ENCODE measurements at places on chromosomes 2 and 18. TPM values are rescaled to one million over a fixed set of nuclear protein-coding genes. Genes with fewer than 3 reads are reported as not detected.

- DNase-seq = no peak
- H3K4me3 ChIP-seq = no peak overlapping the region
- H3K36me3 ChIP-seq = peaks cover 25% of the 10 kb centered on the region
- peaks cover 2% of the 10 kb centered on the region for H3K4me1 ChIP-seq
- H3K27ac ChIP-seq = no peak overlapping the region
- H3K27me3 ChIP-seq = no peaks in the 10 kb centered on the region
These were observed 19.9 kb upstream of the CNOT11 start for GRCh38 chr2:101232770-101233169.

DNA sequence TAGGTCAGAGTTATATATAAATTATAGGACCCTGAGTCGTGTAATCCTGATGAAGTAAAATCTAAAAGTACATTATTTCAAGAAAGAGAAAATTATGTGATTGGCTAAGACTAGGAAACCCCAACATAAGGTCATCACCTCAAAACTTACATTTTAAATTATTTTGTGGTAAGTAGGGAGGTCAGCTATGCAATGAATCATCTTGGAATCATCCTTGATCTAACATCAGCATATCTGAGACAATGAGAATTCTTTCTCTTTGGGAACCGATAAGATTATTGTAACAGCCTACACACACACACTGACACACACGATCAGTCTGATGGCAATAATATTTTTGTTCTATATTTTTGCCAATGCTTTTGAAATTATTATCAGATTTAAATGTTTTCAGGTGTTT, 904.8 kb upstream of the CHAC2 start:
- H3K27ac ChIP-seq = no peak overlapping the region
- no peak overlapping the region for H3K4me3 ChIP-seq

Gene IRS1
- 17.1 TPM for total RNA-seq

Gene RNU2-63P
- not detected for total RNA-seq

DNA sequence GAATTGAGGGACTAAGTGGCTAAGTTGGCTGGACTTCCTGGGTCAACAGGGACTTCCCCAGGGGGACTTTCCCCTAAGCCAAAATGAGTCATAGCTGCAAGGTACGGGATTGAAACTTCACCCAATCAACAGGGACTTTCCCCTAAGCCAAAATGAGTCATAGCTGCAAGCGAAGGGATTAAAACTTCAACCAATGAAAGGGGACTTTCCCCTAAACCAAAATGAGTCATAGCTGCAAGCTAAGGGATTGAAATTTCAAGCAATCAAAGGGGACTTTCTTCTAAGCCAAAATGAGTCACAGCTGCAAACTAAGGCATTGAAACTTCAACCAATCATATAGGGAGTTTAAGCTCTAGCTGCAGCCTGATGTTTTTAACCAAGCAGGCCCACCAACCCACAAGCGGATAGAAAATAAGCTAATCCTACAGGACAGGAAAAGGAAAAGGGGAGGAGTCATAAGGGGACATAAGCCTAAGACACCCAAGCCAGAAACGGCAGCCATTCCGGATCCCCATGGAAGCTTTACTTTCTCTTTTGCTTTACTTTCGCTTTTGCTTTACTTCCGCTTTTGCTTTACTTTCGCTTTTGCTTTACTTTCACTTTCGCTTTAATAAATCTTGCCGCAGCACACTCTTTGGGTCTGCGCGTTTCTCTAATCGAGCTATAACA, 1375.4 kb upstream of the CELF4 start:
- H3K4me3 ChIP-seq = no peak overlapping the region
- peaks cover 1% of the 10 kb centered on the region for H3K36me3 ChIP-seq
- no peaks in the 10 kb centered on the region for H3K27me3 ChIP-seq
- no peak overlapping the region for H3K27ac ChIP-seq

DNA sequence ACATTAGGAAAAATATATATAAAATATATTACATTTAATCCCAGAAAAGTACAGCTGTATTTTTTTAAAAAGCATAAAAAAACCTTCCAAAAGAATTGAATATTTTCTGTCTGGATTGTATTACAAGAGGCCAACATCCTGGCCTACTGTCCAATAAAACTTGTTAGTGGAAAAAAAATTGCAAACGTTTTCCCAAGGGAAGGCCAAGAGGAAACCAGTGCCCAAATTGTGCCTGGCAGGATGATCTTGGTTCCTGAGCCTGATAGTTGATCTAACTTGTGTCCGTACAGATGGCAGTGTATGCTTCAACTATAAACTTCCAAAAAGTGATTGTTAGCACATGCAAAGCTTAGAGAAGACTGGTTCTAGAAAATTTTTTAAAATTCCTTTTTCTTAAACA, 90.6 kb upstream of the LPIN2 start:
- H3K27me3 ChIP-seq = no peaks in the 10 kb centered on the region
- no peaks in the 10 kb centered on the region for H3K36me3 ChIP-seq
- no peak for DNase-seq
- H3K4me1 ChIP-seq = peaks cover 13% of the 10 kb centered on the region

DNA sequence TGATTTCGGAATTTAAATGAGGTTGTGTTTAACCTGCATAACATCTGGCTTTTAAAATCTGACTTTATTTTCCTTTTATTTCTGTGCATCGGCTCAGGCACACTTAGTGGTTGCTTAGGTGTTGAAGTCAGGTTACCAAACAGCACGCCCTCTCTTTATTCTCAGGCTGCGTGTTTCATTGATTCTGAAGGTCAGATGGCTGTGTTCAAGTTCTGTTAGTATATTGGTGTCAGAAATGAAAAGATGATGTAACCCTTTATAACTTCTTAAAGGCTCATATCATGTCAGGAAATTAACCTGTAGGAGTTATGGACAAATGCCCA, 246.5 kb downstream of the LDLRAD4 start:
- H3K27ac ChIP-seq = no peak overlapping the region
- H3K36me3 ChIP-seq = no peaks in the 10 kb centered on the region
- DNase-seq = no peak

DNA sequence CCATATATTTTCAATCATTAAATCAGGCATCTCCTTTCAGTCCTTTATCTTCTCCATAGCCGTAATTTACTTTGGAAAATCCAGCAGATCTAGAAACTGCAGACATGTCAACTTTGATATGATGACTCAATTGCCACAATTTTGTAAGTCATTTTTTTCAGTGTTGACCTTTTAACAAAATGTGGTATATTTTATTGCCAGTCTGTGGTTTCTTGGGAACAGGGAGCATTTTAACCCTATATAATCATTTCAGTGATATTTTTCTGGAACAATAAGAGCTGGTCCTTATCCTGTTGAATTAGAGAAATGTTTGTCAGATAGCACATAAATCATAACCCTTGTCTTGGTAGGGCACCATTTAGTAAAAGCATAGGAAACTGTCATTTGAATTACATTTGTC, 90.9 kb upstream of the UBXN4 start:
- H3K27me3 ChIP-seq = no peaks in the 10 kb centered on the region
- DNase-seq = no peak
- peaks cover 3% of the 10 kb centered on the region for H3K4me1 ChIP-seq
- peaks cover 31% of the 10 kb centered on the region for H3K36me3 ChIP-seq

Gene RUFY4
- not detected for total RNA-seq

Gene CCDC88A
- 81.1 TPM for total RNA-seq

Gene ABCG8
- total RNA-seq = not detected

Gene SLC19A3
- total RNA-seq = 36.4 TPM

- no peak overlapping the region for H3K4me3 ChIP-seq
- H3K27me3 ChIP-seq = no peaks in the 10 kb centered on the region
- no peaks in the 10 kb centered on the region for H3K4me1 ChIP-seq
These were observed 36.9 kb downstream of the RIT2 start for GRCh38 chr18:43078478-43079092.

DNA sequence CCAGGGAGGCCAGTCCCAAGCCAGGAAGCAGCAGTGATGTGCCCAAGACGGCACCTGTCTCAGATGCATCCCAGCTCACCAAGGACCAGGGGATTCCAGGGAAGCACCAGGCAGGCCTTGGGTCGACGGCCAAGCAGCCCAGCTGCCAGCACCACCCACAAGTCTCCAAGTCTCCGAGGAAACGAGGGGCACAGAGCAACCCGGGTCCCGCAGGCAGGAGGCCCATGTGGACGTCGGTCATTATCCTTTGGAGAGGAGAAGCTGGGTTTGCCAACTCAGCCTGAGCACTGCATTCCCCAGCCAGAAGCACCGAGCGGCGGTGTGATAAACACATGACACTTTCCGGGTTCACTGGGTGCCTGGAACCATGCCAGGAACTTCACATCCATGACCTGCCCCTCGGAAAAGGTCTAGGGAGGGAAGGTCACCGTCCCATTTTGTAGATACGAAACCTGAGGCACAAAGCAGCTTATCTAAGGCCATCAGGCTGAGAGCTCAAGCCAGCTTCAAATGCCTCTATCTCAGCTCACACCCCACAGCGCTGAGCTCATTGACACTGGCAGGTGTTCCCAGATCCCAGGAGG, 104.5 kb downstream of the ZNF516 start:
- H3K27me3 ChIP-seq = no peaks in the 10 kb centered on the region
- no peak overlapping the region for H3K4me3 ChIP-seq
- peak overlapping the region; percentile 61 for H3K27ac ChIP-seq
- DNase-seq = no peak

Gene CYP27C1
- 8.0 TPM for total RNA-seq

Gene MERTK
- 20.1 TPM for total RNA-seq

GRCh38 chr2:143475041-143475776, 346.0 kb downstream of the ARHGAP15 start:
- H3K36me3 ChIP-seq = no peaks in the 10 kb centered on the region
- no peak overlapping the region for H3K27ac ChIP-seq
- no peak for DNase-seq
- H3K4me3 ChIP-seq = no peak overlapping the region
- H3K4me1 ChIP-seq = no peaks in the 10 kb centered on the region

Gene LRP1B
- total RNA-seq = 0.57 TPM

Data from progenitor cell of endocrine pancreas (in vitro differentiated cells).